ENCODE measurements at places on chromosomes 16 and 17.

GRCh38 chr16:57066625-57067024, 25.8 kb upstream of the CPNE2 start:
- no peak for DNase-seq

GRCh38 chr17:37651849-37652248, 8.6 kb upstream of the DDX52 start:
- no peak for DNase-seq

- DNase-seq, result no peak
These were observed 24.3 kb downstream of the EPN2 start for GRCh38 chr17:19261426-19261825.

DNA sequence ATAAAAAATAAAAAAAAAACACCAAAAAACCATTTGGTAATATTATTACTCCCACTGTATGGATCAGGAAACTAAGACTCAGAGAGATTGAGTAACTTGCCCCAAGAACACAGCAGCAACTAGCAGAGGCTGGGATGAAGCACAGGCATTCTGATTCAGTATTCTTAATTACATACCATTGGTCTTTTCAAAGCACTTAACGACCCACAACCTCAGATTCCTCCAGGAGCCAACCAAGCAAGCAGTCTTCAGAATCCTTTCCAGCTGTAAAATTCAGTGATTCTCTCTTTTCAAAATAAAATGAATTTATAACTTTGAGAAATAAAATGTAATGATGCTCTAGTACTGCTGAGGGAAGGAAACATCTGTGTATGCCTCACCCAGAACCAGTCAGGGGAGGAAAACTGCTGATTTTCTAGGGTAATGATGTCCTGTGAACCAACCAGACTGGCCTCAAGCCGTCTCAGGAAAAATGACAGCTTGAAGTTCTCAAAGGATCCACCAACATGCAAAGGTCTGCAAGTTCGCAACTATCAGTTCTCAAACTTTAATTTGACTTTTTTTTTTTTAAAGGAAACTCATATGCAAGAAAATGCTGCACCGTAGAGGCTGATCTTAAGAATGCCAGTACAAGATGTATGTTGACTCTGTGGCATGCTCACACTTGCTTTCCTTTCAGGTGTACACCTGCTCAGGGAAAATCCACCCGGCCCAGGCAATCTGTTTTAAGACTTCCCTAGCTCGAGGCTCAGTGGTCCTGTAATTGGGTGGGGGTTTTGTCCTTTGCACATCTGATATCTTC, 9.0 kb downstream of the CUEDC1 start:
- DNase-seq, result no peak

GRCh38 chr17:11035681-11036080, 197.8 kb upstream of the PIRT start:
- no peak for DNase-seq

DNA sequence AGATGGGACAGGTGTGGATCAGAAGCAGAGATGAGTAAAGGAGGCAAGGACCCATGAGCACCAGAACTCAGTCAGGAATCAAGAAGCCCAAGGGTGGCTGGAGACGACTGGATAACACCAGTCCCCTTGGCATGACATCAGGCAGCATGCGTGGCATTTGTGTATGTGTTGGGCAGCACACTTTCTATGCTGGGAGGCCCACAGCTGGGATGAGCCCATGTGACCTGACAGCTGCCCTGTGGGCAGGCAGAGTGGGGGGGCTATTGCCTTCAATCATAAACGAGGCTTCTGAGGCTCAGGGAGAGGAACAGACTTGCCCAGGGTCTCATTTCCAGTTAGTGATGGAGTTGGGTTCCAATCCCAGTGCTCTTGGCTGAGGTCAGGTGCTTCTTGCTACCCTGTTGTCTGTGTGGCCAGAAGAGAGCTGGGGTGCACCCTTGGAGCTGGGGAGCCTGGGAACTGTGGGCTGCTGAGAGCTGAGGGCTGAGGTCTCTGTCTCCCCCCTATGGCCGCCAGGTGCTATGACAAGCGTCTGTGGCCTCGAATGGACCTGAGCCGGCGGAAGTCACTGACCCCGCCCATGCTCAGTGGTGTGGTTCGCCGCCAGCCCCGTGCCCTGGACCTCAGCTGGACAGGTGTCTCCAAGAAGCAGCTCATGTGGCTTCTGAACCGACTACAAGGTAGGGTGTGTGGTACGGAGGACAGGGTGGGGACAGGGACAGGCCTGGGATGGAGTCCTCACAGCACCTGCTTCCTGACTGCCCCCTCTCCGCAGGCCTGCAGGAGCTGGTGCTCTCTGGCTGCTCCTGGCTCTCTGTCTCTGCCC, 7.1 kb upstream of the ORAI3 start:
- peak; percentile 79 for DNase-seq

GRCh38 chr16:47571049-47571448, 109.9 kb downstream of the PHKB start:
- DNase-seq, result no peak

DNA sequence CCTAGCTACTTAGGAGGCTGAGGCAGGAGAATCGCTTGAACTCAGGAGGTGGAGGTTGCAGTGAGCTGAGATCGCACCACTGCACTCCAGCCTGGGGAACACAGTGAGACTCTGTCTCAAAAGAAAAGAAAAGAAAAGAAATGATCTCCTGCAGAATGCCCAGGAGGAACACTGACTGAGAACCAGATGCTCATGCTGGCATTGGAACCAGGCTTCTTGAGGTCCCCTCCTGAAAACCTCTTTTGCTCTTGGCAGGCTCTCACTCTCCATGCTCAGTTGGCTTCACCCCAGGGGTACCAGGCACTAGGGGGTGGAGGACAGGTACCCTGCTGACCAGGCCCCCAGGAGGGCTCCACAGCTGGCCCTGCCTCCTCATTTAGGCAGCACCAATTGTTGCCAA, 8.5 kb upstream of the TNFRSF17 start:
- DNase-seq, result no peak

DNA sequence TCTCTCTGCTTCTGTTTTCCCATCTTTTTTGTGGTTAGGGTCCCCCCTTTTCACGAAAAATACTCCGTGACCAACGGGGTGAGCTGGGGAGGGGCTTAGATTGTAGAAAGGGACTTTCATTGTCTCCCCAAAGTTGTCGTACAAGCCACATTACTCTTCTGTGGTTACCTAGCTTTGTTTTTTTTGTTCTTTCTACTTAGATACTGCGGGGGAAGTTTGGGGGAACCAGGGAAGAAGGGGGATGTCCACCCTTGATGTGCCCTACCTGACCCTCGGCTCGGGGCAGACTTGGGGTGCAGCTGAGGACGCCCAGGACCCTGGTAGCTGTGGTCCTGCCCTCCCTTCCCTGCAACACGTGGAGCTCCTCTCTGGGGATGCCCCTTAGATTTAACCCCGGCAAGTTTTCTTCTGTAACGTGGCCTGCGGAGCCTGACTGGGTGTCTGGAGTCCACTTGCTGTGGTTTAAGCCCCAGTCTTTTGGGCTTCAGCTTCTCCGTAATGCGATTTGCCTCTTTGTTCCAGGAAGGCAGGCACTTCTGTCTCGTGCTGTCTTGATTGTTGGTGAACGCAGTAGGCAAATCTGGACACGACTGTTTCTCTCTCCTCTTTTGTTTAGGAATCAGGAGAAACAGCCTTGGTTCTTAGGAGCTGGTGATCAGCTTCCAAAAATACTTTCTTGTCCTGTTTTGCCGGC, 892 bp downstream of the ABCC1 start:
- DNase-seq, result peak; percentile 47

- DNase-seq, result no peak
These were observed 1.5 kb downstream of the TMEM100 start for GRCh38 chr17:55720919-55721836.

- no peak for DNase-seq
These were observed 6.6 kb upstream of the METRNL start for GRCh38 chr17:83072600-83073358.

DNA sequence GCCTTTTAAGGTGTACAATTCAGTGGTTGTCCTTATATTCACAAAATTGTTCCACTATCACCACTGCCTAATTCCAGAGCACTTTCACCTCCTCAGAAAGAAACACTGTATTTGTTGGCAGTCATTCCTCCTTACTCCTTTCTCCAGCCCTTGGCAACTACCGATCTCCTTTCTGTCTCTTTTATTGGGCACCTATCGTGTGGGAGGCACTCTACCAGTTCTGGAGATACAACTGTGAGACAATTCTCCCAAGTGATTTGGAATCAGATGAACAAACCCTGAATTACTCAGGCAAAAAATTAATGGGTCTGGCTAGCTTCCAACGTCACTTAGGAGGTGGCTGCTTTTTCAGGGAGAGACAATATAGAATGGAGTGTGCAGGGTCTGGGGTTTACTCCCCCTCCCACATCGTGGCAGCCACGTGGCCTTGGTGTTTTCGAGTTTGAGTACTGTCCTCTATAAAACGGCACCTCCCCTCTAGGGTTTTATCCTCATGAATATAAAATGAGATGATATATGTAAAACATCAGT, 63.9 kb downstream of the SHISA9 start:
- no peak for DNase-seq

DNA sequence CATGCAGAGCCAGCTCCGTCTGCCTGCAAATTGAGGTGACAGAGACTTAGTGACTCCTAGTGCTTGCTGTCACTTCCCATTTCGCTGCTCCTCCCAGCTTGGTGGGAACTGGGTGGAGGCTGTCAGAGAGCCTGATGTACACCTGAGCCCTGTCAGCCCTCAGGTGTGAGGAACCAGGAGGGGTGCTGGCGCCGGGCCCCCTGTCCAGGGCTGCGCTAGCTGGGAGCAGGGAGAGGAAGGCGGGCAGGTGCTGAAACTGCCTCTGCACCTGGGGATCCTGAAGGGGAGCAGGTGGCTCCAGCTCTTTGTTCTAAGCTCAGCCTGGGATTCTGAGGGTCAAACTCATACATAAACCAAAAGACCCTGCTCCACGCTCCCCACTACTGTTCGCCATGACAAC, 10.8 kb upstream of the WSCD1 start:
- DNase-seq, result no peak

DNA sequence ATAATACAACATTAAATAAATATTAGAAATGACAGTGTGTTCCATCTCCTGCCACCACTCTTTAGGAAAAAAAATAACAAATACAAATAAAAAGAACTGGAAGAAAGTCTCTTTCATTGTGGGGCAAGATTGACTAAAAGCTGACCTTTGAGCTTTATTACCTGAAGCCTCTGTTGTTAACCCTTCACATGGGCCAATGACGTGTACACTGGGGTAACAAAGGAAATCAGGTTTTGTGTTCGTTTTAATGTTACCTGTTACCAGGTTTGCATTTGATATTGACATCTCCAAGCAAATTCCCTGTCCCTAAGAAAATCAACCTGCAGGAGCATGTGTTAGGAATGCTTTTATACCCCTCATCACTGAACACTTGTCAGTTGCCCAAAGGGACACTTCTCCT, 39.0 kb downstream of the NLK start:
- DNase-seq, result no peak

DNA sequence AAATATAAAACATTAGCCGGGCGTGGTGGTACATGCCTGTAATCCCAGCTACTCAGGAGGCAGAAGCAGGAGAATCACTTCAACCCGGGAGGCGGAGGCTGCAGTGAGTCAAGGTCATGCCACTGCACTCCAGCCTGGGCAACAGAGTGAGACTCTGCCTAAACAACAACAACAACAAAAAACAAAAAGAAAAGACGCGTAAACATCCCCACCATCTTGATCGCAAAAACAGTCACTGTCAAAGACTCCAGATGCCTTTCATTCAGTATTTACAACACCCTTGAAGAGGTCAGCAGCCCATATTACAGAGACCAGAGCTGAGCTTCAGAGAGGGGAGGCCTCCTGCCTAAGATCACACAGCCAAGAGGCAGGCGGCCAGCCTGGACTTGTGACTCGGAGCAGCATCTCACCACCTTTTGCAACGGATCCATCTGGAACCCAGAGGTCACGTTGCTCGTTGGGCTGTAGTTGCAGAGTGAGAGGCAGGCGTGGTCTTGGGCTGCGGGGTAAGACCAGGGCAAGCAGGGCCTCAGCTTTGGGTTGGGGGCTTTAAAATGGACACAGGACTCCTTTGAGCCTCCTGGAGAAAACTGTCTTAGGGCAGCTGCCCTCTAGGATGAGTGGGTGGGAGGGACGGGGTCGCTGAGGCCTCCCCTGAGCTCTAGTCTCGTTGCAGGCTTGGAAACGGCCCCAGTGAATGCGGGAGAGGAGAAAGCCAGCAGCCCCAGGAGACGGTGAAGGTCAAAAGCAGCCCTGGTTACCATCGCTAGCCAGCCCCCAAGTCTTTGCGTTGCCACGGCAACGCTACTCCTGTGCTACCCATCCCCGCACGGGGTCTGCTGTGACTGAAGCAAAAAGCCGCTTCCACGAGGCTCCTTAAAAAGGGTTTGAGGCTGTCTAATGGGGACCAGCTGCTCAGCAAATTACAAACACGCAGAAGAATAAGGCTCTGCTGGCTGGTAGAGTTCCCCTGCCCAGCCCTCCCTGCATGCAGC, 26.1 kb downstream of the LGALS3BP start:
- DNase-seq, result no peak

- DNase-seq, result no peak
These were observed 263.8 kb downstream of the CDH11 start for GRCh38 chr16:64858076-64858475.

- DNase-seq, result no peak
These were observed 67.8 kb downstream of the ANKRD11 start for GRCh38 chr16:89422527-89422904.

DNA sequence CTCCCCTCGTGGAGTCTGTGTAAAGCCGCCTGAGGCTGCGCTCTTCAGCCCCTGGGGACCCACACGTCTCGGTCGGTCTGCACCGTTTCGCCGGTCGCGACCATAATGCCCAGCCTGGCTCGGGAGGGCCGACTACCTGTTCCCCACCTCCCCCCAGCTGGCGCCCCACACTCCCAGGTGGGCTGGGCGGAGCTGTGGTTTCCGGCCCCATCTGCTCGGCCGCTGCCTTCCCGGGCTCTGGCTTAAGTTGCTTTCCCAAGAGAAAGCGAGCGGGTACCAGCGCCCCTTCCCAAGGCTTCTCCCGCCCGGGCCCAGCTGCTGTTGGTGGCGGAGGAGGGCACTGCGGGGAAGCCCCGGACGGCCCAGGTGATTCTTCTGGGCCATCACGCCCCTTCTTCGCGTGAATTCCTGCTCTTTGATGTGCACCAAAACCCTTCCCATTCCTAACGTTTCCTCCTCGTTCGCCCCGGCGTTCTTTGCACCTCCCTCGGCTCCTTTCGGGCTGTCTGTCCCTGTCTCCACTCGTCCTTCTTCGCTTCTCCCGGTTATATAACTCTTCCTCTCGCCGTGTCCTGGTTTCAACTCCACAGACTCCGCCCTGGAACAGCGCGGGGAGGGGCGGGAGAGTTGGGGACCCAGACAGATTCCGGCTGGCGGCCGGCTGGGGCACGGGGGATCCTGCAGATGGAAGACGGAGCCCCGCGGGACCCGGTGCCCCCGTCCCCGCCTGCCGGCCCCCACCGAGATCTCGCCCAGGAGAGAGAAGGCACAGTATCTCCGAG, 2.0 kb downstream of the KDM6B start:
- peak; percentile 62 for DNase-seq

GRCh38 chr16:10497132-10498101, 83.0 kb downstream of the EMP2 start:
- no peak for DNase-seq
